Left colon (tissue), 2 donors: ENCODE measurements at places on chromosomes 13 and 19. TPM values are rescaled to one million over a fixed set of nuclear protein-coding genes. Genes with fewer than 3 reads are reported as not detected.

- DNase-seq = no peak
Measured at GRCh38 chr19:33482476-33482875, 39.1 kb downstream of the PEPD start.

- no peak for DNase-seq
Measured at GRCh38 chr13:33276570-33276969, 9.0 kb downstream of the STARD13 start.

GRCh38 chr13:50420718-50421472 lies 405.7 kb downstream of the KCNRG start:
- no peak for DNase-seq

DNA sequence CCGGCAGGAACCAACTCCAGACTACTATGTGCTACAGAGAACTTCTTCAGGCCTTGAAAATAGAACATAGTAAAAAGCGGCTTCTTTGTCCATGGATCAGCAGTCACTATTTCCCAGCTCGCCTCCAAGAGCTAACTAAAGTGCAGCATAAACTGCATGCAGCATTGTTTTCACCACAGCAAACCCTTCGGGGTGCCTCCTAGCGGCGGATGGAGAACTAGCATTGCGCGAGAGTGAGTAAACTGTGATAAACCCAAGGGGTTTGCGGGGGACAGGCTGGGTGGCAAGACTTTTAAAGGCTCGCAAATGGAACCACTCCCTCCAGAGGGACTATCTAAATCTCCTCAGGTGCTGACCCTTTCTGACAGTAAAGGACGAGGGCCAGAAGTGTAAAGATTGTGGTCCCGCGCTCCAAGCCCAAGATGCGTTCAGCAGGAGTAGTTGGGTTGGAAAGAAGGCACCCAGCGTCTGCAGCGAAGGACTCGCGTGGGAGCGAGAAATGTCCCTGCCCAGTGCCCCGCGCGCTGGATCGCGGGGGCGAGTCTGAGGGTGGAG lies 21.5 kb upstream of the SGCG start:
- DNase-seq = no peak

The RNF113B gene
- total RNA-seq = not detected

The SOX1 gene
- total RNA-seq = 0.08 TPM

The IRGC gene
- total RNA-seq = not detected
